AG04450 (cell line): ENCODE measurements at places on chromosomes 2 and 18. TPM values are rescaled to one million over a fixed set of nuclear protein-coding genes. Genes with fewer than 3 reads are reported as not detected.

Gene TRABD2A
- polyA plus RNA-seq: 30.2 and 32.8 TPM in 2 replicates

Gene WNT10A
- not detected in 2 replicates for polyA plus RNA-seq

- DNase-seq: no peak
Observed at GRCh38 chr2:143926736-143927135, 593.2 kb downstream of the ZEB2 start.

Gene CNGA3
- polyA plus RNA-seq: not detected in 2 replicates

Gene SLC9A4
- polyA plus RNA-seq: not detected in 2 replicates

DNA sequence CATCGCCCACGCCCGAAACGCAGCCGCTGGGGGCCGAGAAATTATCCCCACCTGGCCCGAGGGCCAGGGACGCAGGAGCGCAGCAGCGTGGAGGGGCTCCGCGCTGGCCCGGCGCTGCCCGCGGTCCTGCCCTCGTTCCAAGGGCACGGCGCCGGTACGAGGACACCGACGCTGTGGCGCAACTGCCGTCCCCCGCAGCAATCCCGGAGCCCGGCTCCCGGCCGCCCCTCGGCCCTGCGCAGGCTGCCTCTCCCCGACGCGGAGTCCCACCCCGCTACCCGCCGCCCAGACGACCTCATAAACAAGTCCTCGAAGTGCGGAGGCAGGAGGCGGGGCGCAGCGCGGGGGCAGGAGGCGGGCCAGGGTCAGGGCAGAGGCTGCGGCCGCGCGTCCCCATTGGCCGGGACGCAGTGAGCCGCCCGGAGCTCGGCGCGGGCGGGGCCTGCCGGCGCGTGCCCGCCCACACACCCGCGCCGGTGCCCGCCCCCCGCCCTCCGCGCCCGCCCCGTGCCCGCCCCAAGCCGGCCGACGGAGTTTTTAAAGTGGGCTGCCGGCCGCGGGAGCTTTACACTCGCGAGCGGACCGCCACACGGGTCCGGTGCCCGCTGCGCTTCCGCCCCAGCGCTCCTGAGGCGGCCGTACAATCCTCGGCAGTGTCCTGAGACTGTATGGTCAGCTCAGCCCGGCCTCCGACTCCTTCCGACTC is at the start of gene EPAS1:
Gene EPAS1, plus strand, starts transcription at position 568 of the 706 bp plus-strand sequence. CDS start 505 bp downstream, outside the sequence.
- DNase-seq: peak; percentile 43

Gene TCF7L1
- polyA plus RNA-seq: 2.7 and 3.5 TPM in 2 replicates

DNA sequence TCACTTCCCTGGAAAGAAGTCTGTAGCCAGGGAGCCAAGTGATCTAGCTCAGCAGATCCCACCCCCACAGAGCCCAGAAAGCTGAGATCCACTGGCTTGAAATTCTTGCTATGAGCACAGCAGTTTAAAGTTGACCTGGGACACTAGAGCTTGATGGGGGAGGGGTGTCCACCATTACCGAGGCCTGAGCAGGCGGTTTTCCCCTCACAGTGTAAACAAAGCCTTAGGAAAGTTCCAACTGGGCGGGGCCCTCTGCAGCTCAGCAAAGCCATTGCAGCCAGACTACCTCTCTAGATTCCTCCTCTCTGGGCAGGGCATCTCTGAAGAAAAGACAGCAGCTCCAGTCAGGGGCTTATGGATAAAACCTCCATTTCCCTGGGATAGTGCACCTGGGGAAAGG is 887.2 kb upstream of the LRATD1 start:
- DNase-seq: no peak

DNA sequence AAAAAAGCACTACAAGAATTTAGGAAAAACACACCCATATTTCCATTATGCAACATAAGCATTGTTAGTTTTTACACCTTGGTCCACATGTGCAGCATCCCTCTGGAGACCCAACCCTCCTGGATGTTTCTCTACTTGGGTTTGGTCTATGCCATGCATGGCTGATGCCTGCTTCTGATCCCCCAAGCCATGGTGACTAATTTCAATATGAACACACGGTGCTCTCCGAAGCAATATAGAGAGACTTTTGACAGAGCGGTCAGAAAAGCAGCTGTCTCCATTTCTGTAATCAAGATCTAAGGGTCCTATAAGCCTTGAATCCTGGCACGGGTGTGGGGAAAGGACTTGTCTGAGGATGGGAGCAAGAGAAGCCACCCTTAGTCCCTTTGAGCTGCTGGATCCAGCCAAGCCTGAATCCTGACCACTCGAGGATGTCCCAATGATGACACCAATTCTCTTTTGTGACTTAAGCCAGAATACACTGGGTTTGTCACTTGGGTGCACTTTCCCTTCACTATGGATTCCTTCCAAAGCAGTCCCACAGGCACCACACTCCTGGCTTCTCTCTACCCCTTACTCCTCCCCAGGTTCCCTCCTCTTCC is 91.5 kb downstream of the ACTR2 start:
- DNase-seq: no peak

Gene HOXD1
- polyA plus RNA-seq: not detected in 2 replicates

- DNase-seq: no peak
Observed at GRCh38 chr18:22486667-22487066, 69.0 kb upstream of the CTAGE1 start.

Gene CFC1
- polyA plus RNA-seq: not detected in 2 replicates

DNA sequence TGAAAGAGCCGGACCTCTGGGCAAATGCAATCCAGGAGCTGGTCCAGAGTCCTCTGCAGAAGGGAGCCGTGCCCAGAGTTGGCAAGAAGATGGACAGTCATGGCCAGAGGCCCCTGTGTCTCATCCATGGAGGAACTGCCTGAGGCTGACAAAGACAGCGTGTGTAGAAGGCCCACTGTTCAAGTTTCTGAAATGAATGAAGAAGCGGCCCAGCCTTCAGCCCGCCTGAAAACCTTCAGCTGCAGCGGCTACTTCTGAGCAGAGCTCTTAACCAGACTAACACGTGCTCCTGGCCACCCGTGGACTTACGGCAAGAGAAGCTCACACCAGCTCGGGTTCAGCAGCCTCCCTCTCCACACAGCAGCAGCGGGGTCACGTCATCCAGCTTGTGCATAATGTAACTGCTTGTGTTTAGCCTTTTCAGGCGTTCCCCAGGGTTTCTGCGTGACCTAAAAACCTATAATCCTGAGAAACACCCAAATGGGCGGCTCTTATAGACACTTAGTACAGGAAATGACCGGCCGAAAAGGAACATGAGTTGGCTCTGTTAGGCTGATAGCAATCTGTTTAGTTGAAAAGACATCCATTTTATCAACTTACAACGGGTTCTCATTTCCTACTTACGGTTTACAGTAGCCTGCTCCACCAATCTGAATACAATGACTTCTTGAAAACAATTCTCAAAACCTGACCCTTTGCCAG is at the start of gene FAM124B:
Gene FAM124B, minus strand, starts transcription at position 467 of the 702 bp plus-strand sequence. Its CDS starts 339 bp downstream, at position 128.
- peak; percentile 15 for DNase-seq

DNA sequence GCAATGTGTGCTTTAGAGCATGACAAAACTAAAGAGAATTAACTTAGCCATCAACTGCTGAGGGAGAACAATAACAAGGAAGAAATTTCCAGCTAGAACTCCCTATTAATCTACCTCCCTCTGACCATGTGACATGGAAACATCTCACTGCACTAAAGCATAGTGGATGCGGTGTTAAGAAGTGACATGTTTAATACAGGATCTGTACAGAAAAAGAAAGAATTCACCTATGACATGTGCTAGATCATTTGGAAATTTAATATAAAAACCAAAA is 202.3 kb upstream of the KLHL14 start:
- DNase-seq: no peak

DNA sequence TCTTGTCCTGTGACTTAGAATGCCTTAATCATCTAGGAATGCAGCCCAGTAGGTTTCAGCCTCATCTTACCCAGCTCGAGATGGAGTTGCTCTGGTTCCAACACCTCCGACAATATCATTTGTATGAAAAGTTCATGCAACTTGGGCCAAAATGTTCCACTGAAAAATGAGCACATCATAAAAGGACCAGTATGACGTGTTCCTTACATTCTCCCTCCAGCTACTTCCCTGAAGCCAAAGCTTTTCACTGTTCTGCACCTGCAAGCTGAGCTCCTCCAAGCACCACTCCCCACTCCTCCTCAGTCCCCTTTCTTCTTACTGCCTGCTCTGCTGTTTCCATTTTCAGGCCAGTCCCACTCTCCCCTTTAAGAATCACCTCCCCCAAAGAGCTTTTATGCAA is 23.1 kb downstream of the TMEM182 start:
- DNase-seq: no peak

DNA sequence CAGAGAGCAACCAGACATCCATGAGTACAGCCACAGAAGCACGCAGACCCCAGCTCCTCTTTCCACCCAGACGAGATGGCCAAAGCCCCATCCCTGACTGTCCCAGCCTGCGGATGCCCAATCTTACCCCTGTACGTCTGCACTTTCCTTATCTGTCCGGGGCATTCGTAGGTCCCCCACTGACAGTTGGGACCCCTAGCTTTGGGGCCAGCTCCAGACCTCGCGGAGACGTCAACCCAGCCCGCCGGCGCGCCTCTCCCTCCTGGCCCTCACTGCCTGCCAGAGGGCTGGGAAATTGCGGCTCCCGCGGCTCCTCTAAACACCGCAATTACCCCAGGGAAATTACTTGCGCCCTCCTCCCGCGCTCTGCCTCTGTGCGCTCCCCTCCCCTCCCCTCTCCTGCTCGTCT is 2.3 kb downstream of the ECEL1 start:
- no peak for DNase-seq

GRCh38 chr2:189014449-189015138 is 40.4 kb downstream of the COL3A1 start:
- peak; percentile 51 for DNase-seq

DNA sequence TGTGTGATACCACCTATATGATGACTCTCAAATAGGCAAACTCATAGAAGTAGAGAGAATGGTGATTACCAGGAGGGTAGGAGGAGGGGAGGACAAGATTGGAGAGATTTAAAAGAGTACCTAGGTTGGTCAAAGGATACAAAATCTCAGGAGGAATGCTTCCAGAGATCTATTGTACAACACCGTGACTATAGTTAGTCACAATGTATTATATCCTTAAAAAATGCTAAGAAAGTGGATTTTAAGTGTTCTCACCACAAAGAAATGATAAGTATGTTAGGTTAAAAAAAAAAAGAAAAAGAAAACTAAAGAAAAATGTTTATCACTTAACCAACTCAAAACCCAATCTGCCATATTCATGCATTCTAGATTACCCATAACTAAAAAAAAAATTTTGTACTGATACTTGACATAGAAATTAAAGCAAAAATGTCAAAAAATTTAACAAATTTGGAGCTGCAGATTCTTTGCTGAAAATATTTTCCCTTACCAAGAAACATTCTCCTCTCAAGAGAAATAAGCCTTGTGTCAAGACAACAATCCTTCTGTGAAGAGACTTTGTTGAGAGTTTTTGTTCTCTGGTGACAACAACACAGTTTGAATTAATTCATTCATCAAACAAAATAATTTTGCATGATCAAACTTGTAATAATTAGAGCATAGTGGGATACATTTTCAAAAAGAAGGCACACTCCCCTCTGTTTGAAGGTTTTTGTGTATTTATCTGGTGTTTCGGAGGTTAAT is 213.1 kb downstream of the DNER start:
- DNase-seq: no peak

DNA sequence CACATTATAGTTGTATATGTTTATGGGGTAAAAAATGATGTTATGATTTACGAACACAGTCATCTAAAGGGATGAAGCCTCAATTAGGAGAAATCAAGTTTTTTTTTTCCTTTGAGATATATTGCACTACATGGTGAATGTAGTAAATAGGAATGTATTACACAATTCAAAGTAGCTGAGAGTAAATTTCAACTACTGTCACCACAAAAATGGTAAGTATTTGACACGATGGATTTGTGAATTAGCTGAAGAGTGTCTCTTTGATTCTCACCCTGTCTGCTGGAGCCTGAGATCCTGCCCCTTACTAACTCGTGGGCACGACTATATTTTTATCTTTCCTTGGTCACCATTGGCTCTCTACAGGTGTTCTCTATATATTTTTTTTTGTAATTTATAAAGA is 540.4 kb upstream of the DSEL start:
- DNase-seq: no peak

Gene TGFA
- not detected in 2 replicates for polyA plus RNA-seq

DNA sequence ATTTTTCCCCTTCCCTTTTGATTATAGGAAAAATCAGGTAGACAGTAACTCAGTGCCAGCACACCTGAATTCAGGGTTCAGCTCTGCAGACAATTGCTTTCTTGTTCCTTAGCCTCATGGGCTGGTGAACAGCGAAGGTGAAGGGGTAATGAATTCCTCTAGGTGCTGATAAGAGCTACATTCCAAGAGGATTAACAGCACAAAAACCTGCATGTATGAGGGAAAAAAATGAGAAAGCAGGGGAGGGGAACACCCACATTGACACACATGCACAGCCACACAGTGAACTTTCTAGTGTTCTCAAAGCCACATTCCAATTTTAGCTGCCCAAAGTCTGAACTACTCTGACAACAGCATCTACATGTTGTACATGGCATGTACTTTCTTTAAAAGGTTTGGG is 46.1 kb downstream of the SPATS2L start:
- no peak for DNase-seq

Gene DCDC2C
- polyA plus RNA-seq: not detected in 2 replicates

DNA sequence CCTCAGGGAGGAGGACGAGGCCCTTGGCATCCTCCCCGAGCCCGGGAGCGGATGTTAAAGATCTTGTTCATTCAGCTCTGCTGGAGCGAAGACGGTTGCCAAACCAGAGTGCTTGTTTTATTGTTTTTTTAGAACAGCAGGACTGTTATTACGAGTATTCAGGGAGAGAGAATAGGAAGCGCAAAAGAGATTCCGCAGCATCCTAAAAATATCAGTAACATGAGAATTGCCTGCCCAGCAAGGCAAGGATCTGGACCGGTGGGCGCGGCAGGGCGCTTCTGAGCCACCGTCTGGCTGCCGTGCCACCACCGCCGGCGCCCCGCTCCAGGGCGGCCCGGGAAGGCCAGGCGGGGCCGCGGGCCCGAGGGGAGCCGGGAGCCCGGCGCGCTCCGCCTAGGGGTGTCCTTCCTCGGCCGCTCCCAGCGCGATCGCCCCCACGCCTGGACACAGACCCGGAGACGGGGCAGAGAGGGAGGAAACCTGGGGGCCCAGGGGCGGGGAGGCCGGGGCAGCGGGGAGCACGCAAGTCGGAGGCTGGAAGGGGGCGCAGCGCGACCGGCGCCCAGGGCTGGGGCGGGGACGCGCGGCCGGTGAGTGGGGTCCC is 843 bp downstream of the CYS1 start:
- DNase-seq: no peak
